Colonic mucosa (tissue), 4 donors: ENCODE measurements at places on chromosomes 12 and 14. TPM values are rescaled to one million over a fixed set of nuclear protein-coding genes. Genes with fewer than 3 reads are reported as not detected.

DNA sequence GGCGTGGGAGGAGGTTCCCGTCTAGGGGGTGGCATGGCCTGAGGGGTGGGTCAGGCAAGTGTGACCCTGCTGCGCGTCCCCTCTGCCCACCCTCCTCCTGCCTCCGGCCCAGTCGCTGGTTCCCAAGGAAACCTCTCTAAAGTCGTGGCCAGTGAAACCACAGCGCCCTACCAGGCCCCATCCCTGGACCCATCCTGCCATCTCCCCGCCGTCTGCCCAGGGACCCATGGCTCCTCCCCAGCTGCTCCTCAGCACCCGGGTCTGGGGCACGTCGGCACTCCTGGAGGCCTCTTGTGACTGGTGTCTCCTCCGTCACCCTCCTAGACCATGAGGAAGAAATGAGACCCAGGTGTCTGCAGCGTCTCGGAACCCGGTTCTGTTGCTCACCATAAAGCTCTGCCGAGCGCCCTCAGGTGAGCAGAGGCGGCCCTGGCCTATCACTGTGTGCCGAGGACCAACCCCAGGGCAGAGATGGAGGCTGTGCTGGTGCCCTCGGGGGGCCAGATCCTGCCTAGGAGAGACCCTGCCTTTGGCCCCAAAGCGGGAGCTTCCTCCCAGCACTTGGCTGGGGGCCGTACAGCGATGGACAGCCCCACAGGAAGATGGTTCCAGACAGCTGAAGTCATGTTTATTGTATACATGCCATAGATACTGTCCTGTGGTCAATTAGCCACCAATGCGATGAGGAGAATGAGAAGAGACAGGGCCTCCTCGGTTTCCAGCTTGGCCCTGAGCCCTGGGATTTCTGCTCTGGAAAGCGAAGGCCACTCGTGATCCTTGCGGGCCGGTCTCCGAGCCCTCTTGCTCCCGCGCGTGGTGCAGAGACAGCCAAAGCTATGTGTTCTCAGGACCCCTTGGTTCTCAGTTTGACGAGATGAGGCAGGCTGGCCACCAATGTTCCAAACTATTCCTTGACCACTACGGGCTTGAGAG is 222.5 kb upstream of the RTL1 start:
- no peak for DNase-seq

The RFLNA gene
- 22.4 TPM for total RNA-seq

The MAP3K9 gene
- 13.0 TPM for total RNA-seq

The ZNF664 gene
- 124 TPM for total RNA-seq

The MIP gene
- total RNA-seq: not detected

- no peak for DNase-seq
Observed at GRCh38 chr12:92735131-92735721, 32.4 kb downstream of the PLEKHG7 start.

GRCh38 chr12:3085341-3086139 is 8.4 kb downstream of the TSPAN9 start:
- DNase-seq: no peak

DNA sequence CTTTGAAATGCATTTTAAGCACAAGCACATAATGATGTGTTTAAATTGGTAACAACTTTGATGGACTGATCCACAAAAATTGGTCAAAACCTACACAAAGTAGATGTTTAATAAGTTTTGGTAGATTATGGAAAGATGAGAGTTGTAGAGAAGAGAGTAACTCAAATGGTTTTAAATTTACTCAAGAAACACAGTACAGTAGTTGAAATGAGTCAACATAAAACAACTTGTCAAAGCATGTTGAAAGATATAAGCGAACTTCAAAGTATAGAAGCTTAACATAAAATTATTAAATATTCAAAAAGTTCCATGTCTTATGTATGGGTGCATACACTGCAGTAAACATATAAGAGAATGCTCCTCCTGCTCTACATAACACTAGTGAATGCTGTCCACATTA is 49.4 kb downstream of the KITLG start:
- no peak for DNase-seq

- no peak for DNase-seq
Observed at GRCh38 chr12:68793436-68793835, 14.5 kb upstream of the MDM2 start.

DNA sequence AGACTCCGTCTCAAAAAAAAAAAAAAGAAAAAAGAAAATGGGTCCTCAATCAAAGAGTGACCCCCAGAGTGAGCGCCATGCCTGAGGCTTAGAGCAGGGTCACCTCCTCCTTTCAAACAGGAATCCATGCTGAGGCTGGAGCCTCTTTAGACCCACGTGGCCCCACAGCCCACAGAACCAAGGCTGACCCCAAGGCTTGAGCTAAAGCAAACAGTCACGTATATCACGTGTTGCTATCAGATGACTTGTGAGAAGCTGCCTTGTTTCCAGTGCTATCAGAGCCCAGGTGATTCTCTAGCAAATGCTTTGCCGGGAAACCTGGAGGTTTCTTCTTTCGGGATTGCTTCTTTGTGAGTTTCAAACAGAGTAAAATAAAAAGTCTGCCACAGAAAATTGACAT is 31.7 kb upstream of the DYNC1H1 start:
- no peak for DNase-seq

GRCh38 chr14:105485739-105486162 is 935 bp upstream of the CRIP1 start:
- peak; percentile 40 for DNase-seq

- no peak for DNase-seq
Observed at GRCh38 chr14:99751539-99752485, 41.4 kb upstream of the EML1 start.

DNA sequence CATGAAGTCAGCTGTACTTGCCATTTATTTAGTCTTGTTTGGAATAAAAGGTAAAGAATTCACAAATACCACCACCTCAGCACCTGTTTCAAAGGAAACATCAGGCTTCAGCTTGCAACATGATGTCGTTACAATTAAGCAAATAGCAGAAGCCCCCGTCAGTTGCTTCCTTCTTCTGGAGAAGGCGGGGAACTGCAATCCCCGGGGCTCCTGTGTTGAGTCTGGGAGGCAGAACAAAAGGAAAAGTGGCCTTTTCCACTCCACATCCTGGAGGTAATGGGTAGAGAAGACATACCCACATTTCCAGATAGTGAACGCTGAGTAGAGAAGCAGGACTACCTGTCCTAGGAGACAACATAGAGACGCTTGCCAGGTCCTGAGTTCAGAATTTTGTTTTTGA is 92.8 kb downstream of the DNAH10 start:
- DNase-seq: no peak

DNA sequence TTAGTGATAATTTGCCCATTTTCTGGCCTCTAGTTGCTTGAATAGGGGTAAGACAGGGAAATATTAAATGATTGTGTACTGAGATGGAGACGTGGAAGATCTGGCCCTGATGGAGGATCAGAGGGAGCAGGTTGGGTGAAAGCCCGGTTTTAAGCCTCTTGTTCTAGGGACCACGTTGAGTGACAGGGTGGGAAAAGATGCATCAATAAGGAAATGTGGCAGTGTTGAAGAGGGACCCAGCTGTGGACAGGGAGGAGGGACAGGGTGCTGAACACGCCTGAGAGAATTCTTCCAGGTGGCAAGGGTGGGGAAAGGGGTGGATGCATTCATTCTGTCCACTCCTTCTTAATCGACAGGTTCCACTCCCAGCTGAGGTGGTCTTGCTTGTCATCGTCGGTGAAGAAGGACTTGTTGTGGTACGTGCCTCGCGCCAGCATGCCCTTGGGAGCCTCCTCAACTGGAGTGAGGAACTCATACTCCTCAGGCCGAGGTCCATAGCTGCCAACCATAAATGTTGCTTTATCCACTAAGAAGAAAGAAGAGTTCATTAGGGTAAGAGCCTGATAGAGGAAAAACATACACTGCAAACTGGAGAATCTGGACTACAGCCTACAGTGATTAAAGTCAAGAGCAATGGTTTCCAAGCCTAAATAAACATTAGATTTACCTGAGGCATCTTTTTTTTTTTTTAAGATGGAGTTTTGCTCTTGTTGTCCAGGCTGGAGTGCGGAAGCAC is 4.0 kb upstream of the ERP27 start:
- no peak for DNase-seq

DNA sequence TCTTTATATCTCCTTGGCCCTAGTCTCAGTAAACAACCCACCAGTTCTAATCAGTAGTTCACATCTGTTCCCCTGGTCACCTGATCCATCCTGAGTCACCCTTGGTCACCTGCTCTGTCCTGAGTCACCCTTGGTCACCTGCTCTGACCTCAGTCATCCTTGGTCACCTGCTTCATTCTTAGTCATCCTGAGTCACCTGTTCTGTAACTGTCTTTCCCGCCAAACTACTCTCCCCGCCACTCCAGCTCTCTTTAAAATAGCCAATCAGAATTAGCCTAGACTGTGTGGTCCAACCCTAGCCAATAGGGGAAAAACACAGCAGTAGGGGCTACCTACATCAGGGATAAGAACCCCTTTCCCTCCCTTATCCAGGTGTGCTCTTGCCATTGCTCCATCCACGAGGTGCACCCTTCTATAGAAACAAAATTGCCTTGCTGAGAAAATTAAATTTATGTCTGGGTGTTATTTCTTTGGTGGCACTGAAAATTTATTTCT is 245.4 kb upstream of the DIO3 start:
- no peak for DNase-seq

The CHURC1 gene
- 46.5 TPM for total RNA-seq

The FAM186B gene
- 0.27 TPM for total RNA-seq

- no peak for DNase-seq
Observed at GRCh38 chr14:69288956-69289705, 29.2 kb downstream of the GALNT16 start.

DNA sequence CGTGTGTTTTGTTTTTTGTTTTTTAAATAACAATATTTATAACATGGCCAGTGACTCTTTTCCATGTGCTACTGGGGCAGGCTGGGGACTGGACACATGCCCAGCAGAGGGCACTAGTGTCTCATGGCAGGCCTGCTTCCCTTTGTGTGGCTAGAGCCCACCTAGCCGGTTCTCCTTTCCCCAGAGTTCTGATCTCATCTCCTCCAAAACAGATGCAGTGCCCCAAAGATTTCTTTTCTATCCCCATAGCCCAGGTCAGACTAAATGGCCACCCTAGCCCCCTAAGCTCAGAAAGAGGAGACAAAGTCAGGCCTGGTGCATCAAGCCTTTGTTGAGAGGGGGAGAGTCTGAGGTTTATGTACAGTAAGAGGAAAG is 21.2 kb downstream of the PRPF40B start:
- peak; percentile 77 for DNase-seq

The ACRBP gene
- 1.6 TPM for total RNA-seq

DNA sequence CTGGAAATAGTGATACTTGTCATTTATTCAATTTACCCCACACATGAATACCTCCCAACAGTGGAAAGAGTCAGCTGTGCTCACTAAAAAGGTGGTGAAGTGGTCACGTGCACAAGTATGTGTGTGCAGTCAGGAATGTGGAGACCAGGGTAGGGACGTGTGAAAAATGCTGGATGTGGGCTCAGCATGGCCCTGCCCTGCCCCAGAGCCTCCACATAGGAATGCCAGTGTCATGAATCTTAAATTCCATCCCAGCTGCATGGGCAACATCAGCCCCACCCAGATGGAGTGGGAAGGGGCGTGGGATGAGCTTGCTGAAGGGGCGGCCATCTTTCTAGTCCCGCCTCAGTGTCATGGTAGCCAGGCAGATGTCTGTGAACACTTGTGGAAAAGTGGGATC is 87.7 kb downstream of the C12orf75 start:
- DNase-seq: no peak

The SLC6A15 gene
- 0.32 TPM for total RNA-seq

The KRT82 gene
- not detected for total RNA-seq

The HRK gene
- 0.52 TPM for total RNA-seq

The SCN8A gene
- total RNA-seq: 4.2 TPM

The LRP1-AS gene
- not detected for total RNA-seq

- no peak for DNase-seq
Observed at GRCh38 chr14:74347097-74347794, 1.0 kb upstream of the VRTN start.
